ENCODE measurements at places on chromosomes 2 and 18.
A peak's percentile ranks its signal among the peaks of the same experiment; 100 is the strongest.

- DNase-seq, result no peak
Measured at GRCh38 chr2:128371248-128371630, 52.6 kb upstream of the HS6ST1 start.

DNA sequence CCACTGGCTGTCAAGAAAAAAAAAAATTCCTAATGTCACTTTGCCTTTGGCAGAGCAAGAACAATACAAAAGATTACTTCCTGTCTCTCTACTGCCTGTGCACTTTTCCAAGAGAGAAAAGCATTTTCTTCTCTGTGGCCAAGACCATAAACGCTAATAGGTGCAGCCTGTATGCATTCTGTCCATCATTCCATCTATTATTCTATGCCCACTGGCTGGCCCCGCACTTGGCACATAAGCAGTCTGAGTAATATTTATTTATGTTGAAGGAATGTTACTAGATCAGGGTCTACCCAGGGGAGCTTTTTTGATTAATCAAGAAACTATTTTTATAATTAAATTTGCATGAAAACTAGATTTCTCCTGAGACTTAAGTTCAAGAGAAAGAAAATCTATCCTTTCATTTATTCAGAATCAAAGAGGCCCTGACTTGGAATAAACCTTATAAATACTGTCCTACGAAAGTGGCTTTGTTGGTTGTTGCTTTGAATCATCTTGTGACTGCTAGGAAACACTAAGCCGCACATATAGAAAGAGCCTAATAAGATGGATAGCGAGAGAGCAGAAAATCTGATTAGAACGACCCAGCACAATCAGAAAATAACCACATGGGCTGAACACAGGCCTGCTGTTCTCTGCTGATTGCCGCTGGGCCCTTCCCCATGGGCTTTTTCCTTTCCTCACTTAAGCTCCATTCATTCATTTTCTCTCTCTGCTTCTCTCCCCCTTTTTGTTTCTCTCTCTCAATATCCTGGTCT lies 59.4 kb downstream of the MMADHC start:
- DNase-seq, result no peak

GRCh38 chr2:237692601-237693290 lies 65.4 kb downstream of the LRRFIP1 start:
- DNase-seq, result no peak

DNA sequence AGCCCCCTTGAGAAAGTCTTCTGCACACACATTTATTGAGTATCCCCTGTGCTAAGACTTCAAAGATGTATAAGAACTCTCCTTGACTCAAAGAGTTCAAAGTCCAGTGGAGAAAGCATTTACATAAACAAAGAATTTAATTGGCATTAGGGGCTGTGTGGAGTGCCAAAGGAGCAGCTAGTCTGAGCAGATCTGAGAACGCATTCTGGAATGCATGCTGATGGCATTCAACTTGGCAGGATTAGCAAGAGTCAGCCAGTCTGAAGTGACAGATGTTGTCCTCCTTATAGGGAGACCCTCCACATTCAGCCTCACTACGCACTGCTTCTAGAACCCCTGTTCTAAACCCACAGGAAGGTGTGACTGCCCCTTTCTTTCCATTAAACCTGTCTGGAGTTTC lies 191.5 kb downstream of the RAD51AP2 start:
- no peak for DNase-seq

- DNase-seq, result peak; percentile 25
Measured at GRCh38 chr2:211367711-211368110, 811.3 kb downstream of the CPS1 start.

GRCh38 chr2:18369760-18370159 lies 190.7 kb downstream of the RDH14 start:
- DNase-seq, result no peak

DNA sequence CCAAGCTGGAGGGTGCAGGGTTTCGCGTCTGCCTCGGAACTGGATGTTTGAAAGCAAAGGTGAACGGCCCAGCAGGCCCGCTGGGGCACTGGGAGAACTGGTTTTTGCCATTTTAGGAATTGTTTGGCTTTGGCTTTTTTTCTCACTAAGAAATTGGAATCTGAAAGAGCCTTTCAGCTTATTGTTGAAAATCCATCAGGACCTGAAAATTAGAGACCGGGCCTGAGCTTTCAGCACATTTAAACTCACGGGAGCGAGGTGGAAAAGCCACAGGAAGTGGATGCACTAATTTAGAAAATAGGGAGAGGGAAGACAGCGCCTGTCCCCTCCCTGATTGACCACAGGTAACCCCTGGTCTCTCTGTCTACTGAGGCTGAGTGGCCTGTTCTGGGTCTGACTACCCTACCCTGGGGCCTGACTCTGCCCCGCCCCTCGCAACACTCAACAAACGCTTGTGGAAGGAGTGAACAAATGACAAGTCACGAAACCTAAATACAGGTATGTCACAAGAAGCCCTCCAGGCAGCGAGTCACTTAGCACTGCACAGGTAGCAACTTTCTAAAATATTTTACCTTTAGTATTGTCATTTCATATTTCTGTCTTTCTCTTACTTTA lies 100.3 kb upstream of the MBOAT2 start:
- DNase-seq, result no peak

DNA sequence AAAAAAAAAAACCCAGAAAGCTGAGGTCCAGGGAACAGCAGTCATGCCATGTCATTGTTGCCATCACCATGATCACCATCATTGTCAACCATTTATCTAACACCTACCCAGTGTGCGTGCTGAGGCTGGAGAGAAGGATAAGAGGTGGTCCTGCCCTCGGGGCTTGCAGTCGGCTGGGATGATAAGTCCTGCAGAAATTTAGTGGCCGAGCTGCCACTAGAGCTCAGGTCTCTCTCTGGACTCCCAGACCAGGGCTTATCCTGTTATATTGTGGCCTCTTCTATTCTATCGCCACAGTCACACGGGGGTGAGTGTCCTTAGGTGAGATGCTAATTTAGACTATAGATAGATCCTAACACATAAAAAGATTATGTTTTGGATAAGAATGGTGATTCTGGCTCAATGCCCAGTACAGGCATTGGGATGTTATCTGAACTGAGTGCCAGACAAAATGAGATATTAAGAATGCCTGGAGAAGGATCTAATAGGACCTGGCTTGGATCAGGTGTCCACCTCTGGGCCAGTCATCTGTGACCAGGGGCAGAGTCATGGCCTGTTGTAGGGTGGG lies 43.2 kb upstream of the YWHAQ start:
- DNase-seq, result no peak

DNA sequence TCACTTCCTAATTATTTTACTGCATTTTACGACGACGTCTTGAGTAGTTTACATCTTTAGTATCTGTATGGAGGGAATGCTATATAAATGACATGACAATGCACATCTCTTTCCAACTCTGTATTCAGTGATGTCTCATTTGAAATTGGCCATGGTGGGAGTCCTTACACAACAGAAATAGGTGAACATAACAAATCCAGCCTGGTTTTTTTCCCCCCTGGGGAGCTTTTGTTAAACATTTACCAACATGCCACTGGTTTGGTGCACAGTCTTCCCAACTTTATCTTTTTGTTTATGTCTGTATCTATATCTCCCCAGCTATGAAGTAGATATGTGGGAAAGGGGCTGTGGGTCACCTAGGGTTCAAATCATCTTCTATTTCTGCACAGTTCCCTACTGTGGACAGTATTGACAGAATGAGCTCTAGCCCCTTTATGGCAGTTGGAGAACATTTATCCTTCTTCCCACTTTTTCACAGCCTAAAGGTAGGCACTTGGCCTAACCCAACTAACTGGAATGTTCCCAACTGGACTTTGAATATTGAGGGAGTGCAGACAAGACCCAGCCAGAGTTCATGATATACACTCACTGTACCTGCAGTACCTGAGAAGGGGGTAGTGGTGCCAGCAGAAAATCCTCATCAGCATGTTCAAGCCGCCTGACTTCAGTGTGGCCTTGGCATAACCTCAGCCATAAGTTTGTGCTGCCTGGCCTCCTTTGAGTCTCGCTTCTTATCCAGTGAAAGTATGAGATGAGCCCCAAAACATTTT lies 5.7 kb upstream of the RTKN start:
- no peak for DNase-seq

DNA sequence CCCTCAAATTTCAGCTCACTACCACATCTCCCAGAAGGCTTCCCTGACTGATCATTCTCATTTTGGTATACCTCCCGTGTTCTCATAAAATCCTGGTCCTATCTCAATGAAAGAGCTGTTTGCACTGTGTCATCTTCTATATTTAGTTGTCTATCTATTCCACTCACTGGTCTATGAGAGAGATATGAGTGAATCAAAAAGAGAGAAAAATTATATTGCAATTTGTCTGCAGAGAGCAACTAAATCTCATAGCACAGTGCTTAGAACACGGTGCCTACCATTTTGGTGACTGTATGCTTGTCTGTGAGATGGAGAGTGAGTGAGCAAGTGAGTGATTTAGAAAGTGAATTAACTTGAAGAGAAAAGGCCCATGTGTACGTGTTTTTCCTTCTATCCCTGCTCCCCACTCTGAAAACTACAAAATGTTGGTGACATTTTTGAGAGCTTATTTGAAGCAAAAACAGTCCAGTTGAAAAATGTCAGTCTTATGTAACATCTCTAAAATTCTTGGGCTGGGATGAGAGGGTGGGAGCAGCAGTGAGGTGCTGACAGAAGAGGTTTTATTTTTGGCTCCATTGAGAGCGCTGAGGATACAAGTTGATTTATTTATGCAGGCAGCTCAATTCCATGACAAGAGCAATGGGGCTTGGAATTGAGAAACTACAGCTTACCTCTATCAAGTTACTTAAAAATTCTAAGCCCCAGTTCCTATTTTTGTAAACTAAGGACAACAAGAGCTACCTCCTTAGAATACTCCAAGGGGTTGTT lies 373.5 kb upstream of the CHST9 start:
- DNase-seq, result no peak

DNA sequence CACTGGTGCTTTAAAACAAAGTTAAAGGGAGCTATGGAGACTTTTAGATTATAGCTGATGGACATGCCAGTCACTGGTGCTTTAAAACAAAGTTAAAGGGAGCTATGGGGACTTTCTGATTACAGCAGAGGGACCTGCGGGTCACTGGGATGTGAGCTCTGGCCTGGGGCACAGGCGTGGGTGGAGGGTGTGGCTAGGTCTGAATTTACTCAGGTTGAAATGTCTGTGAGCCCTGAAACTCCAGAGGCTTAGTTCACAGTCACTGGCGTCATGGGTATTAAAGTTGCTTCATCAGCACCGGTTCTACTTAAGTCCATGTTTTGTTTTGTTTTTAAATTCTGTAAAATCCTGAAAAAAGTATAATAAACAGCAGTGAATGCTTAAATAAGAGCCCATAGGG lies 49.0 kb upstream of the TMEM18 start:
- no peak for DNase-seq

- DNase-seq, result no peak
Measured at GRCh38 chr2:190537765-190538164, 3.2 kb upstream of the NEMP2 start.

DNA sequence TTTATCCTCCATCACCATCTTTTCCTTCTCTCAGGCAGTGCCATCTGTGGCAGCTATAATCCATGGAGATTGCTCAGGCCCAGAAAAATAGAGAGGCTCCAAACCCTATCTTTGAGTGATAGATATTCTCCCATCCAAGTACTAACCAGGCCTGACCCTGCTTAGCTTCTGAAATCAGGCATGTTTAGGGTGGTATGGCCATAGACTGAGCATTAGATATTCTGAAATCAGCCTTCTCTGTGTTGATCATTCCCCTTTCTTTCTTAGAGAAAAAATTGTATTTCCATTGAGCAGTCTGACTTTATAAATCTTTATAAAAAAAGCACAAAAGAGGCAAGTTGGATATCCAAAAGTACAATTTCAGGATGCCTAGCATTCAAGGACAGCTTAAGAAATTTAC lies 131.5 kb upstream of the ACVR2A start:
- no peak for DNase-seq

GRCh38 chr2:70705160-70705850 lies 62.7 kb downstream of the ADD2 start:
- no peak for DNase-seq

- DNase-seq, result no peak
Measured at GRCh38 chr2:106159866-106160785, 34.0 kb downstream of the UXS1 start.

Measured in kidney (tissue), 22 donors.